Stimulated activated CD4-positive, alpha-beta T cell treated with anti-CD3 and anti-CD28 coated beads, Interleukin-15, amount 100 ng/mL, for 24 hours (primary cell): ENCODE measurements at places on chromosomes 3 and 15.

- DNase-seq = no peak
Observed at GRCh38 chr15:32881528-32881927, 163.7 kb downstream of the GREM1 start.

- DNase-seq = no peak
Observed at GRCh38 chr15:50109076-50109987, 9.7 kb downstream of the ATP8B4 start.

GRCh38 chr3:107966276-107966675, 124.6 kb downstream of the CD47 start:
- no peak for DNase-seq

GRCh38 chr15:42955518-42955917, 34.9 kb upstream of the TTBK2 start:
- DNase-seq = no peak

DNA sequence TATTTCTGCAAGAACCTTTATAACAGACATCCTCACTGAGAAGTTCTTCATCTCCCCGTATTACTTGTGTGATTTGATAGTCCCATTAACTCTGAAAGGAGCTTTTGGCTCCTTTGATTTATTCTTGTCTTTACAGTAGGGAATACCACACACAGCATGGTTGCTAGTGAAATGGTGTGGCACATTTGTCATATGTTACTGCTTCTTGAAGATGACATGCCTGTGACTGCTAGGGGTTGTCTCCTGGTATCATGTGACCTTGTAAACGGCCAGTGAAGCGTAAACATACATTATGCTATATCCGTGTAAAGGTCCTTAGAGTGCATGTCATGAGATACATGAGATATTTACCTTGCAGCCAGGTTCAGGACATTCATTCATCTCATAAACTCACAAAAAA, 197.9 kb downstream of the RYR3 start:
- DNase-seq = no peak
